Gastroesophageal sphincter (tissue), 4 donors: ENCODE measurements at places on chromosomes 5 and 9. TPM values are rescaled to one million over a fixed set of nuclear protein-coding genes. Genes with fewer than 3 reads are reported as not detected.

DNA sequence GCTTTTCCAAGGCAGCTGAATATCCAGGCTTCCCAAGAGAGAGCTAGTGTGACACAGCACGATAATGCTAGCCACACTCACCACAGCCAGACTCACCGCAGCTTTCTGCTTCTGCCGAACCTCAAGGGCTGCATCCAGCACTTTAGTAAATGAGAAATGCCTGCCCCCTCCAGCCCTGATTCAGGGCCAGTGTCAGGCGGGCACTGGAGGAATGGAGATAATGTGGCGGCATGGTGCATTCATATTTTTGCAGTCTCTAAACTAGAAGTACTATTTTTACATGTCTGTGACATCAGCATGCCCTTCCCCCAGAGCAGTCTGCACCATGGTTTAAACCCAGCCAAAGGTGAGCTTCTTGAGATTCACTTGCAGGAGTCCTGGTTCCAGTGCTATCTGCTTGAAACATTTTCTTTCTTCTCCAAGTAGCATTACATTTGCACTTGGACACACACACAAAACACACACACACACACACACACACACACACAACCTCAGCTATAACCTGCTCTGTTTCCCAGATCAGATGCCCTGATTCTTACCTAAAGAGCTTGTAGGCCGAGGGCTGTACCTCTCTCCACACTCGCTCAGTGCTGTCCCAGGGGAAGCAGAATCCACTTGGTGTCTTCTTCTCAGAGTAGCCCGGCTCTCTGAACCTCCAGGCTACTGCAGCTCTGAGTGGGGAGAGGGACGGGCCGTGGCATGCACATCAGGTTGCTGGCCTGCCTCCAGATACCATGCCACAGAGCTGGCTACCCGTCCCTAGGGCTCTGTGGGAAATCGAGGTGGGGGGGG, at the start of gene FGF1:
TSS of gene FGF1 (minus strand) at position 673 of the 792 bp plus-strand sequence. CDS start 71,963 bp downstream, outside the sequence.
- H3K27ac ChIP-seq = no peak within 1 kb of the TSS
- no peak within 1 kb of the TSS for H3K4me3 ChIP-seq
- H3K36me3 ChIP-seq = no peaks in the 10 kb centered on the region

Gene PCDHB11
- 0.99 TPM for total RNA-seq

GRCh38 chr9:95140821-95141220, 176.7 kb downstream of the FANCC start:
- no peak overlapping the region for H3K4me3 ChIP-seq
- H3K4me1 ChIP-seq = no peaks in the 10 kb centered on the region
- H3K36me3 ChIP-seq = no peaks in the 10 kb centered on the region
- peak overlapping the region; percentile 31 for H3K27ac ChIP-seq
- ATAC-seq = no peak

- H3K36me3 ChIP-seq = no peaks in the 10 kb centered on the region
- no peak overlapping the region for H3K4me3 ChIP-seq
- peaks cover 53% of the 10 kb centered on the region for H3K4me1 ChIP-seq
- no peaks in the 10 kb centered on the region for H3K27me3 ChIP-seq
- no peak for ATAC-seq
Measured at GRCh38 chr5:72386639-72387038, 66.5 kb downstream of the PTCD2 start.

DNA sequence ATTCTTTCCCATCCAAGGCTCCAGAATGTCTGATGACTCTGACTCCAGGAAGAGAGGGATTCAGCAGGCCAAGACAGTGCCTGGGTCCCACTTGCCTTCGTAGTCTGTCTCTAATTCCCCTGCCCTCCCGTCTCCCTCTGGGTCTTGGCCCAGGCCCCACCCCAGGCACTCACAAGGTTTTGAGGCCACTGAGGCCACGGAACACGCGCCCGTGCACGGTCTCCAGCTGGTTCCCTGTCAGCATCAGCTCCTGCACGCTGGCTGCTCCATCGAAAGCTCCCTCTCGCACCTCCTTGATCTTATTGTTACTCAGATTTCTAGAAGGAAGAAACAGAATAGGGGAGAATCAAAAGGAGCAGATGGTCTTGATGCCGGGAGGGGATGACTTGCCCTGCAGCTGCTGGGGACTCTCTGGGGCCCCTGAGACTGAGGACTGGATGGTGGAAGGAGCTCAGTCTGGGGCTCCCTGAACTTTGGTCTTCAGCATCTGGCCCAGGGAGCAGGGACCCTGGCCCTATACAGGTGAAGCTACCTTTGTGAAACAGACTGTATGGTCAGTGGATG, 174.6 kb upstream of the PANK3 start:
- H3K27me3 ChIP-seq = no peaks in the 10 kb centered on the region
- no peak for ATAC-seq
- no peaks in the 10 kb centered on the region for H3K4me1 ChIP-seq
- H3K4me3 ChIP-seq = no peak overlapping the region
- H3K36me3 ChIP-seq = no peaks in the 10 kb centered on the region

Gene PTPRD
- total RNA-seq = 53.9 TPM

Gene NPR2
- total RNA-seq = 30.6 TPM

DNA sequence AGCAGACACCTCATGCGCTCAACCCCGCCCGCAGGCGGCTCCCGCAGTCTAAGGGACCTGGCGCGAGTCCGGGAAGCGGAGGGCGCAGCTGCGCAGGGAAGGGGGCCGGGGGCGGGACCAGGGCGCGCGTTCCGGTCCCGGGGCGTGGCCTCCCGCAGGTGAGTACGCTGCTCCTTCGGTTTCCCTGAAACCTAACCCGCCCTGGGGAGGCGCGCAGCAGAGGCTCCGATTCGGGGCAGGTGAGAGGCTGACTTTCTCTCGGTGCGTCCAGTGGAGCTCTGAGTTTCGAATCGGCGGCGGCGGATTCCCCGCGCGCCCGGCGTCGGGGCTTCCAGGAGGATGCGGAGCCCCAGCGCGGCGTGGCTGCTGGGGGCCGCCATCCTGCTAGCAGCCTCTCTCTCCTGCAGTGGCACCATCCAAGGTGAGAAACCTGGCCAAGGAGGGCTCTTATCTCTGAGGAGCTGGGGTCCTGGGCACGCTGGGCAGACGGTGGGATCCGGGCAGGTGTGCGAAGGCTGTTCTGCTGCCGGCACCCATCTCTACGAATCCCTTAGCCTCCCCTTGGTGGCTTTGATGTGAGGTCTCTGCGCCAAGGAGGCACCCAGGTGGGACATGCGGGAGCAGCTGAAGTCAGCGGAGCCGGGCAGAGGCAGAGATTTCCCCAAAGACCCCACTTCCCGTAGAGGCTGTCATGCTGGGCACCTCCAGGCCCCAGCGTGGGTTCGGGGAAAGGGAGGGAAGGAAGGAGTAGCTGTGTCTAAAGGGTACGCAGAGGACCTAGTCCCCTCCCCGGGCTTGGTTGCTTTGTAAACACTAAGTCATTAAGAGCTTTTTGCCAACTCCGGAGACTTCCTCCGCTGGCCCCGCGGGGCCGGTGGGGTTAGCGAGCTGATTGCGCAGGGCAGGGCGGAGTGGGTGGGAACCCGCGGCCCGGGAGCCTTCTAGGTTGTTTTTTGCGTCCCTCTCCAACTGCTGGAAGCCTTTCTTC, at the start of gene F2RL1:
TSS of gene F2RL1 (plus strand) at position 187 of the 988 bp plus-strand sequence. CDS start at position 340, 153 bp downstream.
- H3K27ac ChIP-seq = no peak within 1 kb of the TSS
- peak within 1 kb of the TSS; percentile 55 for H3K4me3 ChIP-seq
- H3K36me3 ChIP-seq = no peaks in the 10 kb centered on the region
- ATAC-seq = peak; percentile 48
- H3K4me1 ChIP-seq = no peaks in the 10 kb centered on the region

Gene PGM5
- 708 TPM for total RNA-seq

DNA sequence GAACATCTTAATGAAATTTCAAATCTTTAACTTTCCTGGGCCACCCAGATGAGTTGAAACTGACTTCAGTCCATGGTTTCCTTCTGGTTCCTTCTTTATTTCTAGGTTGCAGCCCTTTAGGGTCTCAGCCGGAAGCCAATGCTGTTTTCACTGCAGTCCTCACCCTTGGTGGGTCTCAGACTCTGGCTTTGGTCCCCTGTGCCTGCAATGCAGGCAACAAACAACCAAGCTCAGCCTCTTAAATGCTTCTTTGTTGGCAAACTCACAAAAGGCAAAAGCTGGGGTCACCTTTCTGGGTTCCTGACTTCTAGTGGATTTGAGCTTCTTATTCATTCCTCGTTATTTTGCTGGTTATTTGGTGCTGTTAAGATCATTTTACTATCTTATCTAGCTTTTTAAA, 19.3 kb upstream of the APC start:
- no peak overlapping the region for H3K27ac ChIP-seq
- peaks cover 33% of the 10 kb centered on the region for H3K4me1 ChIP-seq
- no peak overlapping the region for H3K4me3 ChIP-seq
- no peaks in the 10 kb centered on the region for H3K27me3 ChIP-seq
- no peaks in the 10 kb centered on the region for H3K36me3 ChIP-seq
